RWPE1 (cell line): ENCODE measurements at places on chromosomes 12 and 14.

DNA sequence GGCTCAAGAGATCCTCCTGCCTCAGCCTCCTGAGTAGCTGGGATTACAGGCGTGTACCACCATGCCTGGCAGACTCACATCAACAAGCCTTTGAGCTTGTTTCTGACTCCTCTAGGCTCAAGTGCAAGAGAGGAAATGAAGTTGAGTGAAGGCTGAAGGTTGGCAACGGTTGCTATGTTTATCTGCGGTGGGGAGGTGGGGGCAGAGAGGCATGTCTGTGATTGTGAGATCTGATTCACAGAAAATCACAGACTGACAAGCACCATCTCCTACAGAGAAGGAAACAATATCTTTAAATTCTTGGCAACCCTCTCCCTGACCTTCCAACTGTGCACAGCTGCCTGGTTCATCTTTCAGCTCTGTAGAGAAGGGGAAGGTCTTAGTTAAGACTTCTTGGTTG is 22.1 kb upstream of the NINJ2 start:
- no peak for DNase-seq

GRCh38 chr12:94178882-94179281 is 30.5 kb downstream of the PLXNC1 start:
- DNase-seq, result no peak

DNA sequence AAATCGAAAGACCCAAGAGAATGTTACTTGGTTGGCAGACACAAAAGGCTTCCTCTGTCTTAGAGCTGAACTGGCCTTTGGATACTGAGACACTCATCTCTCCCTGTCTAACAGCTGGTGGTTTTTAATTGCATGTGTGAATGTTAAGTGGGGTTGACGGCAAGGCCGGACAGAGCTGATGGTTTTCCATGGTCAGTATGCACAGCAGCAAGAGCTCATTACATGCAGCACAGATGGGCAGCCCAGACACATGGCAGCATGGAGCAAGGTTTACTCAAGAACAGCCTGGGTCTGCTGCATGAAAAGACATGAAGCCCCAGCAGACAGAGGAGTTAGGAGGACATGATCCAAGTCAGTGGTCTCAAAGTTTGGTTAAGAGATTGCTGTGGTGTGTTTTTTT is 27.8 kb upstream of the CACNA2D4 start:
- no peak for DNase-seq

- DNase-seq, result no peak
These were observed 694.0 kb upstream of the USP15 start for GRCh38 chr12:61566183-61566582.

GRCh38 chr14:56896922-56897321 is 86.6 kb upstream of the OTX2 start:
- DNase-seq, result no peak

DNA sequence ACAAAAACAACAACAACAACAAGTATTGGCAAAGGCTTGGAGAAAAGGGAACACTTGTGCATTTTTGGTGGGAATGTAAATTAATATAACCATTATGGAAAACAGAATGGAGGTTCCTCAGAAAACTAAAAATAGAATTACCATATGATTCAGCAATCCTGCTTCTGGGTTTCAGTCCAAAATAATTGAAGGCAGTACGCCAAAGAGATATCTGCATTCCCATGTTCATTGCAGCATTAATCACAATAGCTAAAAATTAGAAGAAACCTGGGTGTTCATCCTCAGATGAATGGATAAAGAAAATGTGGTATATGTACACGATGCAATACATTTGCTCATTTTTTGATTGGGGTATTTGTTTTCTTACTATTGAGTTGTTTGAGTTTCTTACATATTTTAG is 813.0 kb downstream of the NRXN3 start:
- no peak for DNase-seq

DNA sequence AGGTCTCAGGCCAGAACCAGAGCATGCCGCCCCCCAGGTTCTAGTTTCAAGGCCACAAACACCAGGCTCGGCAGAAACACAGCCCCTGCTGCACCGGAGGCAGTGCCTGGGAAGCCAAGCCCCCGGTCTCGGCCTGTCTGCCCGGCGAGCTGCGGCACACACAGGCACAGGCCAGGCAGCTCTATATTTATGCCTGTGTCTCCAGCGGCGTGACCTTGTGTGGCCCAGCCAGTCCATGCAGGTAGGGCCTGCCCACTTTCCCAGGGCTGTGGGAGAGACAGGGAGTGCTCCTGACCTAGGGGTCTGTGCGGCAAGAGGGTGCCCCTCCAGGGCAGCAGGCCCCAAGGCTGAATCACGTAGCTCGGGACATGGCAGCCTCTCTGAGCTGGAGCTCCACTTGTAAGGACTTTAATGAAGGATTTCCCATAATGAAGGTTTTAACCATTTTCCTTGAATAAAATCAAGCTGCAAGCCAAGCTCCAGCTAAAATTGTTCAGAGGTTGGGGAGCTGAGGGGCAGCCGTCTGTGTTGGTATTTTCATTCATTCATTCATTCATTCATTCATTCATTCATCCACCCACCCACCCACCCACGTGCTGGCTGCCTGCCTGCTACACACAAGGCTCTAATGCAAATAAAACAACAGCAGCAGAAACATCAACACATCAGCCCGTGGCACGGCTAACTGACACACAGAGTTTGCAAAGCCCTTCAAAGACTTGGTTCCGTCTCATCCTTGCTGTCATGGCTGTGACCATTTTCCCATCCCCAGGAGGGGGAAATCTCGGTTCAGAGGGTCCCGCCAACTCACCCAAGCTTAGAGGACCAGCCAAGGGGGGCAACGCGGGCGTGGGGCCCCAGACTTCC is 92.0 kb downstream of the RFLNA start:
- no peak for DNase-seq

GRCh38 chr12:121957861-121958515 is 39.6 kb downstream of the CFAP251 start:
- no peak for DNase-seq

DNA sequence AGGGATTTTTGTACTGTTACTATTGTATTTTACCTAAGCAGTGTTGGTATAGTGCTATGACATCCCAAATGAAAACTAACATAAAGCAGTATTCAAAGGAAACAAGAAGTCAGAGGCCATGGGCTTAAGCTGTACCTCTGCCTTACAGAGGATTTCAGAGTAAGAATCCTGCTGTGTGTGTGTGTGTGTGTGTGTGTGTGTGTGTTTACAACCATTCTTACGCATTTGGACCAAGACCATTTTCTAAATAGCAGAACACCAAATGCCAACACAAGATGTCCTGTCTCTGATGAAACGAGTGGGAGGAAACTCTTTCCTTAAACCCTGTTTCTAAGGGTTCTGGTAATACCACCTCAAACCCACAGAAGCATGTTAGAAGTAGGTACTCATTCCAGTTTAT is 64.4 kb downstream of the PPP1R36 start:
- DNase-seq, result no peak

- no peak for DNase-seq
These were observed 28.3 kb downstream of the PSMA6 start for GRCh38 chr14:35320472-35320871.

DNA sequence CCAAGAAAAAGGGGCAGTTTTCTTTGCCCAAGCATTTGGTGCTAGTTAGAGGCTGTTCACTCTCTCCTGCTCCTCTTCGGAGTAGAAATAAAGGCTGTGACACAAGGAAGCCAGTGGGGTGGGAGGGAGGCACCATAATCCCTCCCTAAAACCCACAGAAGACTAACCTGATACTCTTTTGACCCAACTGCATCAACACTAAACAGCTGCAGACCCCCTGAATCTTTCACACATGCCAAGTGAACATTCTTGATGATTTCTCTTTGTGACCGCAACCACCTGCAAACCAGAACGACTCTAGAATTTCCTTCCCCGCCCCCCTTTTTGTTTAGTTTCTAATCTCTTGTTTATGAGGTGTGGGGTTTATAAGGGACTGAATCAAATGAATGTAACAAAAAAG is 175.8 kb upstream of the BCL2L14 start:
- no peak for DNase-seq

- no peak for DNase-seq
These were observed 59.7 kb downstream of the E2F7 start for GRCh38 chr12:77005611-77006098.

DNA sequence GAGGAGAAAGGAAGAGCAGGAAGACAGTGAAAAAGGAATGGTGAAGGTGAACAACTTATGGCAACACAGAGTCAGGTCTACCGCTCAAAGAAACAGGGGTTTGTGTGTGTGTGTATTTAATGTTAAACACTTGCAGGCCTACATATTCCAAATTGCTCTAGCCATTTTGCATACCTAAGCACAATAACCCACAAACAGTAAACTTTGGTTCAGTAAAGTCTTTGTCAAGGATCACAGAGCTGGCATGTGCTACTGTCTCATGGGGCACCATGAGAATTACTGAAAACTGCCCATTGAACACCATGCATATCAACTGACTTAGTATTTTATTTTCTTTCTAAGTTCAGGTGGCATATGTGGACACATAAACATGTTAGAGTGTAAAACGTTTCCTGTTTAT is 163.6 kb downstream of the MDGA2 start:
- no peak for DNase-seq
